Stimulated activated effector memory CD8-positive, alpha-beta T cell treated with anti-CD3 and anti-CD28 coated beads, Interleukin-12 subunit alpha, Interleukin-12 subunit beta, amount 100 ng/mL, for 72 hours (primary cell): ENCODE measurements at places on chromosomes 7 and 10.

GRCh38 chr7:29763266-29763665 is 43.0 kb upstream of the WIPF3 start:
- DNase-seq, result no peak

GRCh38 chr10:102540023-102540422 is 36.3 kb downstream of the SUFU start:
- no peak for DNase-seq

DNA sequence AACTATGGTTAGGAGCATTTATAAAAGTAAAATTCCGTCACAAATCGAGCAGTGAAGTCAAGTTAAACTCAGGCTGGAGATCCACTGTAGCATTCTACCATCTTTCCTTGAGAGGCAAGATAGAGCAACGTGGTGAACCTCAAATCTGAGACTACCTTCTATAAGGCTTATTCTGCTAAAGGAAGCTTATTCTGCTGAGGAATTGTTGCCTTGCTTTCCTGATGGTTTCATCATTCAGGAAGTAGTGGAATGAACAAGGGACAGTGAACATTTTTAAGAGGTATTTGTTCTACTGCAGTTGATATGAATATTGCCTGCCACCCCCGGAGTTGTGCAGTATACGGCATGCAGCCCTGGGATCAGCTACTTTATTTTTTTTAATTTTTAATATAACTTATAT is 170.8 kb downstream of the VPS50 start:
- DNase-seq, result no peak

DNA sequence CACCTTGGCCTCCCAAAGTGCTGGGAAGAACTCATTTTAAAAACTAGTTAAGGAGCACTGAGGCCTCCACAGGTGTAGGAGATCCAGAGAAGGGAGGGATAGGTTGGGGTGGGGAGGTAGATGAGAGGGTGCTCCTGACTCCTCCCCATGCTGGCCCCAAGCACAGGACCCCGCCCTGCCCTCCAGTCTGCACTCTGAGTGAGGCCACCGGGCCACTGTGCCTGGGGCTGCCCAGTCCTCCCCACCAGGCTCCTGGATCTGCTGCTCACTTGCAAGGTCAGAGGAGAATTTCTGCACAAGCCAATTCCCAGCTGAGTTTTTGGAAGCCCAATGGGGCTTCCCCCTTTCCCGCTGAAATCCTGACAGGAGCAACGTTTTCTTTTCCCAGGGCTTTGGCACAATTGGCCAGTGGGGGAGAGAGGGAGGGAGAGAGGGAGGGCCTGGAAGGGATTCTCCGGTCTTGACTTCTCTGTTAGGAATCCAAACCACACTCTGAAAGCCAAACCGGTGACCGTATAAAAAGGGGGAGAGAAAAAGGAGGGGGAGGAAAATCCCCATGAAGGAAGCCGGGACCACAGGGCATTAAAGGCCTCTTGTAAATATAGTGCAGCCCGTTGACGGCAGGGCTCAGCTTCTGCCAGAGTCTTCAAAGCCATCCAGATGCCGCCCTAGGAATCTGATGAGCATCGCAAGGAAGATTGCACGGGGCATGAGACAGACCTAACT is 116.2 kb downstream of the SH3PXD2A start:
- no peak for DNase-seq

- no peak for DNase-seq
These were observed 53.3 kb downstream of the DNAJB6 start for GRCh38 chr7:157389951-157390730.

DNA sequence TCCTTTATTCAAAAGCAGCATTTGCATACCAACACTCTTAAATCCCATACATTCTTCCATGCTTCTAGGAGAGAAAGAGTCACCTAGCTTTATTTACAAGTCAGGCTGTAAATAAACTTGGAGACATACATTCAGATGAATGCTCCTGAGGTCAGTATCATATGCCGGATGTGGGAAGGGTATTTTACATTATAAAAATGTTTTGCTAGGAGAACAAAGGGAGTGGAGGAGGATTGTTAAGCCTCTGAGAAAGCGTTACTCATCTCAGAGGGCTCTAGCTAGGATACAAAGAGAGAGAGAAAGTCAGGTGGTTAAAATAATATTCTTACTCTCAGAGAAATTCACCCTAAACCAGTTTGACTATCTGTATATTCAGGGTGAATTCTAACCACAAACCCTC is 300.9 kb upstream of the NPSR1 start:
- no peak for DNase-seq

DNA sequence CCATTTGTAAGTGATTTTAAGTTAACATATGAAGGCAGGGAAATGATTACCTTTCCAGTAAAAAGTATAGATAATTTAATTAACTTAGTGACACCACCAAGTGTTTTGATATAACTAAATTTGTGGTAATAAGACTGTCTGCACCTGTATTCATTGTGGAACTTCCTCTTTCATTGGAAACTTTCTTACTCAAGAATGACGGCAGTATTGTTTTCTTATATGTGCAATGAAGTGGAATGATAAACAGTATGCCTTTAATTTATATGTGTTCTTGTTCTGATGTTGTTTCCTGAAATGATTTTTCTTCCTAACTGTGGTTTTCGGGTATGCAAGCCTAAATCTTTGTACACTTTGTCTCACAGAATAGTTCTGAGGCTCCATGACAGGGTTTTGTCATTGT is 46.4 kb downstream of the CASD1 start:
- no peak for DNase-seq

DNA sequence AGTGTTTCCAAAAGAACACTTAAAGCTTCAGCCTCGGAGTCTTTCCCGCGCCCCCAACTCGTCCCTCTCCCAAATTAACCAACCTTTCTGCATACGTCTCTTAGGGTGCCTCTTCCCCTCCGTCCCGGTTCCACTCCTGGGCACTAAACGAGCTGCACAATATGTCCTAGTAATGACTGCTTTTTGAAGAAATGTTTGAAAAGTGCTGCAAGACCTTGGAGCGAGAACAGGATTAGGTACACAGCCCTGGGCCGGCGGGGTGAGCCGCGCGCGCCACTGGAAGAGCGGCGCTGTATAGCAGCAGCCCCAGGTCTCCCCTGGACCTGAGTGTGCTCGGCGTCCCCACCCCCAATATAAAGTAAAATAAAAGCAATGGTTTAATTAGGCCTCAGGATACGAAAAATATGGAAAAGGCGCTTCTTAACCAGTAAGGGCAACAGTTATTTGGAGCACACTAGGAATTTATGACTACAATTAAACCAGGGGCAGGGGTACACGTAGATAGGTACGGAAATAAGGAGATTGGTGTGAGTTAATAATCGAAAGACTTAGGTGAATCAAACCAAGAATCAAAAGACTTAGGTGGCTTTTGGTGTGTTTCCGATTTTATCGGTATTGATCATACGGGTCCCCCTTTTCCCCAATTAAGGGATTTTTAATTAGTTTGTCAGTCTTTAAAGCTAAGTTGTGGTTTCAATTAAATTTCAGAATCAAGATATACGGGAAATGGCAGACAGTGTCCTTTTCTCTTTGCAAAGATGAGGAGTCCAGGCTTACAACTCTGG is 1.9 kb downstream of the TET1 start:
- no peak for DNase-seq

GRCh38 chr7:36192053-36192824 is 39.2 kb downstream of the EEPD1 start:
- DNase-seq, result no peak

- no peak for DNase-seq
These were observed 599.0 kb downstream of the TNS3 start for GRCh38 chr7:46982928-46983327.

- peak; percentile 50 for DNase-seq
These were observed 5.5 kb upstream of the LAMB4 start for GRCh38 chr7:108135446-108136190.

DNA sequence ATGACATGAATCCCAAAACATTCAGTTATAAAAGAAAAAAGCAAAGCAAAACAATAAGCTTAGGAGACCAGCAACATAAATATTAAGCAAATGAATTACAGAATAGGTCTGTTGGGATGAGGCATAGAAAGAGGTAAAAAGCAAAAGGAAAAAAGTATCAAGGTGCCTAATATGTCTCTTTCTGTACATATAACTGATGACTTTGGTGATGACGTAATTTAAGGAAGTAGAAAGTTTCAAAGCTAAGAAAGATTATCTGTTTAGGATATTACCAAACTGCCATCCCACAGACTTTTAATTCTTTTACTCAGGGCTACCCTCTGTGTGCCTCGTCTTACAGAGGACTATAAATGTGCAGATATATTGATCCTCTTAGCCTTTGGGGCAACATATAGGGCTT is 1066.5 kb downstream of the SORCS3 start:
- DNase-seq, result no peak

DNA sequence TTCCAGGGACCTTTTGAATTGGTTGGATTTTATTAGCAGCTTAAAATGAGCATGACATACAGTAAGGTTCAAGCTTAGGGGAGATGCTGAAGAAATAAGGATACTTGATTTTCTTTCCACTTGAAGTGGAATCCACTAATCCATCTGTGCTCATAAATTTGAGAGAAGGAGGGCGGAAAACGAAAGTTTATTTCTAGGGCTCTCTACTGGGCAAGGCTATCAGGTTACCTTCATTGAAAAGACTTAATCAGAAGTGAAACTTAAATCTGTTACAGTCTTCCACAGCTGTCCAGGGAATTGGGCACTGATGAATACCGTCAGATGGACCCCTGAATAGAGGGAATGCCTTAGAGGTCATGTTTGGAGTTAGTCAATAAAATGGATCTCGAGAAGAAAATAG is 21.8 kb downstream of the AUTS2 start:
- no peak for DNase-seq

DNA sequence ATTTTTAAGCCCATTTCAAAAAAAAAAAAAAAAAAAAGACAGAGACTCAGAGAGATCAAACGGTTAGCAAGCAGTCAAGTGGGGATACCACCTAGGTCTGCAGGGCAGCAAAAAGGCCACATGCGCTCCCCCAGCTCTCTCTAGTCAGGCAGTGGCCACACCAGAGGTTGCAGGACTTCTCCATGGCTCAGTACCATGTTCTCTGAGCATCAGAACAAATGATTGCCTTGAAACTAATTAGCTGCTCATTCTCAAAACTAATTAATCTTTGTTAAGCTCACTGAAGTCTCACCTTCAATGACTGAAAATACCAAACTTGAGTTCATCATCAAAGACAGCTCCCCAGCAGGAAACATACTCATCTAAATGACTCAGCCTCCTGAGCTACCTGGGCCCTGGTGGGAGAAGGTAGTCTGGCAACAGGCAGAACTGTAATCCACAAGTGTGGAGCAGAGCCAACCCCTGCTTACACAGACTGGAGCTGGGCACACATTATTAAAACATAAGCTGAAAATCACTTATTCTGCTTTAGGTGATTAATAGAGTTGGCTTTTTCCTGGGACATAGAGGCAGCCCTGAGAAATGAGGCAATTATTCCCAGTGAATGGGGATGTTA is 319.6 kb downstream of the GRID1 start:
- DNase-seq, result no peak

GRCh38 chr7:21944616-21945453 is 864 bp downstream of the CDCA7L start:
- DNase-seq, result no peak

GRCh38 chr7:19235680-19236079 is 90.5 kb upstream of the FERD3L start:
- DNase-seq, result no peak

DNA sequence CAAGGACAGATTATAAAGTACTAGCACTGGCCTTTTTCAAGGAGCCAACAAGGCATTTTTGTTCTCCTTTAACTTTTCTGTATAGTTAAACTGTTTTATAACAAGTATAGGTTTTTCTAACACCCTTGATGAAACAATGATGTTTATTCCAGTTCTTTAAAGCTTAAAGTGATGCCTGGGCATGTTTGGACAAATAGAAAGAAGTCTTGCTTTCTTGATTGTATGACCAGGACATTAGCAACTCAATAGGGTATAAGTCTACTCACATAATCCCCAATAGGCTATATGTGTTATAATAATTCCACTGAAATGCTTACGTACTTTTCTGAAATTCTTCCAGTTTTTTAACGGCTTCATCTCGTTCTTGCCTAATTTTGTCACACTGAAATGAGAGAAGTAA is 36.7 kb downstream of the SHTN1 start:
- DNase-seq, result no peak

DNA sequence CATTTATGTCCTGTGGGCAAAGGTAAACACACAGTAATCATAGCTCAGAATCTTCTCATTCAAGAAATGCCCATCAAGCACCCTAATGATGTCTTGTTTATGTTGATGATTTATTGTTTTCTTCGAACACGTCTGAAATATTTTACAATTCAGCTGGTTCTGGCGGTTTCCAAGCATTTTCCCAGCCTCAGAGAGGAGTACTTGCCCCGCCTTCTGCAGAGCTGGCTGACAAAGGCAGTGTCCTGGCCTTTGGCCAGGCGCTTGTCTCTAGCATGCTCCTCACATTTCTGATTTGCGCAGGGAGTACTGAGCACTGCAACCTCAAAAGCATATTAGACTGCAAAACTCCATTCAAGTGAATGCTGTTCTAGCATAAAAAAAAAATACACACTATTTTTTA is 314.2 kb upstream of the GNAI1 start:
- DNase-seq, result no peak

DNA sequence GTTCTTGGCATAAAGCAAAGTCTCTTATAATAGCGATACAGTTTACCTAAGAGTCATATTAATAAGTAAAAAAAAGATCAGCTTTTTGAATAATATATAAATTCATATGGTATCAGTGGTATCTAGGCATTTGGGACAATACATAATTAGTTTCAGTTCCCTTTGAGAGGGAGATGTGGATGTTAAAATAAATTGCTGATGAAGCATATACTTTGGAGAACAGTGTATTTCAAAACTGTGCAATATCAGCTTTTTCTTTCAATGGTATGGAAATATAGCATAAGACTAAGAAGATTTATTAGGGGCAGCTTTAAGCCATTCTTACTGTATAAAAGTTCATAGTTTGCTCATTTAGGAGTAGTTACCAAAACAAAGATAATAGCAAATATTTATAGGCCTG is 35.5 kb downstream of the MDFIC start:
- no peak for DNase-seq

- DNase-seq, result no peak
These were observed 4.6 kb upstream of the OR2A14 start for GRCh38 chr7:144118341-144118740.

DNA sequence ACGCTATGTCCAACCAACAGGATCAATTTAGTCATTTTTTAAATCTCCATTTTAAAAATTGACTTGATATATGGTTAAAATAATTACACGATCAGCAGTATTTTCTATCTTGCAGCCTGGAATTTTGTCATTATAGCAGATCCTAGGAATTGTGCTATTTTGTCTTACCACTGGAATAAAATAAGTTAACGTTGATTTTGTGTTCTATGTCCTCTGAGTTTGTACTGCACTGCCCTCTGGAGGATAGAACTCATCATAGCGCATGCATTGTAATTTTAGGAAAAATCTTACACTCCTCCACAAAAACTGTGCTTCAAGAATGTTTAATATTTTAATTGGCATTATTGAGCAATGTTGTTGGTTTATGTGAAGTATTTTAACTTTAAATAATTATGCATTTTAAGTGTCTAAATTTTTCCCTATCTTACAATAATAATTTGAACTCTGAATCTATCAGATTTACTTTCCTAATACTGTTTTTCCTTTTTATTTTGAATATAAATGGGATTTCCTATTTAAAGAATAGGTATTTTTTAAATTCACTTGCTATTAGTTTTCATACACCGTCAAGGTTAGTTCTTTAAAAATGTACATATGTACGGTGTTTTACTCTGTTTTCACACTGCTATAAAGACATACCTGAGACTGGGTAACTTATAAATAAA is 220.1 kb downstream of the PPP1R3A start:
- DNase-seq, result no peak

GRCh38 chr7:69895446-69895845 is 297.2 kb downstream of the AUTS2 start:
- no peak for DNase-seq
